ENCODE measurements at places on chromosomes 2 and 18.

- no peak for DNase-seq
These were observed 231.1 kb downstream of the LRP1B start for GRCh38 chr2:141899740-141900139.

GRCh38 chr2:17470855-17471641, 47.2 kb downstream of the RAD51AP2 start:
- DNase-seq, result no peak

DNA sequence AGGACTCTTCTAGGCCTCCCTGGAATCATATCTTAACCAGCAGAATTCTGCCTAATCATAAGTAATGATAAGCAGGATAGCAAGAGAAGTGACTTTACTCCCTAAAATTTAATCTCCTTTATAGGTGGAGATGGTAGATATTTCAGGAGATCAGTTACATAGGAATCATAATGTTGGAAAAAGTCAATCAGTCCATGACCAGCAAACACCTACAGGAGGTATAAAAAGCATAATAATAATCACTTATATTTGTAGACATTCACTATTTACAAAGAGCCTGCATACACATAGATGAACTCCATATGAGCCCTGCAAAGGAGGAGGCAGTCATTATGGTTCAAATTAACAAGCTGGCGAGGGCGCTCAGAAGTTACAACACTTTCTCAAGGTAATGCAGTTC, 2.5 kb downstream of the GALNT5 start:
- DNase-seq, result no peak

GRCh38 chr2:212337036-212337435, 201.6 kb downstream of the ERBB4 start:
- DNase-seq, result peak; percentile 11

DNA sequence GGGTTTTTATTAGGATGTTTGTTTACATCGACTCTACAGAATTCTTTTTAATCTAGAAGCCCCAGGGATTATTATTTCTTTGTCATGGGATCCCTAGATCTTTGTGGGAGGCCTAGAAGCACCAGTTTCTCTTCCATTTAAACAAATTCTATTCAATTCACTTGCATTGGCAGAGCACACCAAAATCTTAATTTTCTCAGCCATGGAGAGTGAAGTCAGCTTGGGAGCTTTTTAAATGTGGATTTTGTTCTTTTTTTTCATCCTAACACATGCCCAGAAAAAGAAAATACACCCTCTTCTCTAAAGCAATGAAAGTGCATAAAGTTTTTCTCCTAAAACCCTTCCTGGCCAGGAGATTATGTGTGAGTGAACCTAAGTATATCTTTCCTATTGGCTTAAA, 38.5 kb downstream of the CDCA7 start:
- DNase-seq, result no peak

- DNase-seq, result no peak
These were observed 651.6 kb upstream of the SOX11 start for GRCh38 chr2:5040571-5040970.

GRCh38 chr2:75098856-75099255, 100.5 kb downstream of the TACR1 start:
- DNase-seq, result no peak

- no peak for DNase-seq
These were observed 517.5 kb downstream of the STK39 start for GRCh38 chr2:167729911-167730310.

- DNase-seq, result no peak
These were observed 436.7 kb downstream of the LPIN1 start for GRCh38 chr2:12183032-12183645.

GRCh38 chr18:34767601-34768027, 57.5 kb downstream of the DTNA start:
- peak; percentile 18 for DNase-seq

GRCh38 chr2:238438856-238439849, 12.4 kb downstream of the ASB1 start:
- peak; percentile 94 for DNase-seq

DNA sequence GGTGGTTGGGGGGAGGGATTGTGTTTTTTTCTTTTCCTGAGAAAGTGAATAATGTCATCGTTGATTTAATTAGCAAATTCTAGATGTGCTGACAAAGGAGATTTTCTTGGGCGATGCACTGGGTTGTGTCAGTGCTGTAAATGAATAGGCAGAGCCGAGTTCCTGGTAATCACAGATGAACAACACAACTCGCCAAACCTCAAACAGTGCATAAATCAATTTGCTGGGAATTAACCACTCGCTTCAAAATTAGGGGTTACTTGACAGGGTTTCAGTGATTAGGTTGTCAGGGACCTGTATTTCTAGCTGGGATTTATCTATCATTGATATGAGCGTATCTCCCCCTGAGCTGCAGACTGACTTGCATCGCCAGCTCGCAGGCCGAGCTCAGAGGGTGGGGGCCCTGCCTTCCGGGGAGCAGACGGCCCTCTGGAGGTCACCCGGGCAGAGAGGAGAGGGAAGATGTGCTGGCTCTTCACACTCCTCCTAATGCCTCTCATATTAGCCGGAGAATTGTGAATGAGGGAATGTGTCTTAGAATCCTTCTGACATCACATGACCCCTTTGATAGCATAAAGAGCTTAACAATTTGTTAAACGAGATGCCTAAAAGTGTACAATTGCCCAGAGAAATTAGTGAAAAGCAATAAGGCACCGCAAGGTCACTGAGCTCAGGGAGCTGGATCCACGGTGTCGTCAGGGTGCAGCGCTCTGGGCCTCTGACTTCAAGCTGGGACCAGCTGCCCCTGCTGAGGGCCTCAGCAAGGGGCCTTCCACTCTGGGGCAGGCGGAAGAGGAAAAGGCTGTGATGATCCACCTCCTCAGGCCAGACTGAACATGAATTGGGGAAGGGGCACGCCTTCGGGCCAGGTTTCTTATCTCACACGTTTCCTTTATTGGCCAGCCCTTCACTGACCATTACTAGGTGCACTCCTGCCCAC, 48.9 kb downstream of the SMIM21 start:
- DNase-seq, result no peak

GRCh38 chr2:149657401-149658040, 69.9 kb upstream of the MMADHC start:
- no peak for DNase-seq

DNA sequence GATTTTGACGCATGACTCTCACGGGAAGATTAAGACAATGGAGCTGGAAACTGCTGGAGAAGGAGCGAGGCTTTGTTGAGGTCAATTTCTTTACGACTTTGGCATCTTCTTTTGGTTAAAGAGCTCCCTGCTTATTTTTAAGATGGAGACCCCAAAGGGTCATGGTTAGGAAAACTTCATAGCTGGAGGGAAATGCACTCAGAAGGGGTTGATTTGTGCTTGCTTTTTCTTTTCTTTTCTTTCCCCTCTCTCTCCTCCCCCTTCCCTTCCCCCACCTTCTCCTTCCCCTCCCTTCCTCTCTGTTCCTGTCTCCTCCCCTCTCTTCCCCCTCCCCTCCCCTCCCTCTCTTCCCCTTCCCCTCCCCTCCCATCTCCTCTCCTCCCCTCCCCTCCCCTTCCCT, 79.0 kb downstream of the TNP1 start:
- no peak for DNase-seq

DNA sequence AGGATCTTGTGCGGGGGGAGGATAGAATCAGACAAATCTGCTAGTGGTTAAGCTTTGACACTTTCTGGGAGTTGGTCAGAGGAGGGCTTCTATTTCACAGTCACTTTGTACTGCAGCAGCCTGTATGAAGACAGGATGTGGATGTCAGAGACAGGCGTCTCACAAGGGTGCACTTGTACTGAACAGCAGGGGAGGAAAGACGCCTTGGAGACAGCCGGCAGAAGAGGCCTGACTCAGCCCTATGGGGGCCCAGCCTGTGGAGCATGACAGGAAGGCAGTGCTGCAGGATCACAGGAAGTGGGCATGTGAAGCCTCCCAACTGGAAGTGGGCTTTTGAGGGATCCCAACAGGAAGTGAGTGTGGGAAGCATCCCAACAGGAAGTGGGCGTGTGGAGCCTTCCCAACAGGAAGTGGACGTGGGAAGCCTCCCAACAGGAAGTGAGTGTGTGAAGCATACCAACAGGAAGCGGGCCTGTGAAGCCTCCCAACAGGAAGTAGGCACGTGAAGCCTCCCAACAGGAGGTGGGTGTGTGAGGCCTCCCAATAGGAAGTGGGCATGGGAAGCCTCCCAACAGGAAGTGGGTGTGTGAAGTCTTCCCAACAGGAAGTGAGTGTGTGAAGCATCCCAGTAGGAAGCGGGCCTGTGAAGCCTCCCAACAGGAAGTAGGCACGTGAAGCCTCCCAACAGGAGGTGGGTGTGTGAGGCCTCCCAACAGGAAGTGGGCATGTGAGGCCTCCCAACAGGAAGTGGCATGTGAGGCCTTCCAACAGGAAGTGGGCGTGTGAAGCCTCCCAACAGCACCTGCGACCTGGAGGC, 212.3 kb downstream of the SNTG2 start:
- peak; percentile 64 for DNase-seq

DNA sequence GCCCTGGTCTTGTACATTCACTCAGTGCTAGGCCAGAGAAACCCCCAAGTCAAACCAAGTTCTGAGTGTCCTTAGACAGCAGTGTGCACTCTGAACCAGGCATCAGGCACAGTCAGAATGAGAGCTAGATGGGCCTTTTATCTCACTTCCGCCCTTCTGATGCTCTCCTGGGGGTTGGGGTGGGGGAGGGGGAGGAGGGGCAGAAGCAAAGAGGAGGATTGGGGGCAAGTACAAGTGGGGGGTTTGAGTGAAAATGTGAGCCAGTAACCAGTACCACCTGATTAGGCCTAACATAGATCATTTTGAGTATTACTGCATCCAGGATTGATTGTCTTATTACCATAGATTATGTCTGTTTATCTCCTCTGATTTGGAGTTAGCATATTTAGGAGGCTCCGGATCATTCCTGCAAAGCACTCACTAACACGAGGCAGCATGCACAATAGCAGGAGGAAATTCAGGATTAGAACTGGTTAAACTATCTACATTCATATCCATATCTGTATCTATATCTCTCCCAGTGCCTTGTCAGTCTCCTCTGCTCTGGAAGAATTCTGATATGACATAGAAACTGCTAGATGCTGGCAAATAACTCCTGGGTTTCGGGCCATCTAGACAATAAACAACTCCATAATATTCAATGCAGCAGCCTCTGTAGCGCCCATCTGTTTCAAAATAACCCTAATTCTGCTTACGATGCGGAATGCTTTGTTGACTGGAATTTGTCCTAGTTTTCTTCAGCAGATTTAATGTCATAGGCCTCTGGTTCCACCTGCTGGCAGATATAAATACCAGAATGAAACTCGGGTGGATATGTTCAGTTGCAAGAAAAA, 149.1 kb downstream of the RHBDD1 start:
- peak; percentile 80 for DNase-seq

DNA sequence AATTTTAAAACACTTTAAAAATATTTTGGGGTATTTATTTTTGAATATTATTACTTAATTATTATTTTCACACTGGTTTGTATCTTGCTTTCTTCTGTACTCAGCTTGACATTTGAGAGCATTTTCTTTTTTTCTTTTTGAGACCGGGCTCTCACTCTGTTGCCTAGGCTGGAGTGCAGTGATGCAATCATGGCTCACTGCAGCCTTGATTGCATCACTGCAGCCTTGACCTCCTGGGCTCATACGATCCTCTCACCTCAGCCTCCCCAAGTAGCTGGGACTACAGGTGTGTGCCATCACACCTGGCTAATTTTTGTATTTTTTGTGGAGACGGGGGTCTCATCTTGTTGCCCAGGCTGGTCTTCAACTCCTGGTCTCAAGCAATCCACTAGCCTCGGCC, 79.9 kb upstream of the DLX2 start:
- DNase-seq, result no peak

GRCh38 chr2:11144077-11144737, 11.1 kb upstream of the SLC66A3 start:
- DNase-seq, result no peak

- no peak for DNase-seq
These were observed 37.1 kb downstream of the BOK start for GRCh38 chr2:241595600-241596140.

GRCh38 chr2:120783969-120784372, 48.3 kb downstream of the GLI2 start:
- no peak for DNase-seq

- DNase-seq, result no peak
These were observed 53.8 kb downstream of the GTF3C3 start for GRCh38 chr2:196745711-196746110.

DNA sequence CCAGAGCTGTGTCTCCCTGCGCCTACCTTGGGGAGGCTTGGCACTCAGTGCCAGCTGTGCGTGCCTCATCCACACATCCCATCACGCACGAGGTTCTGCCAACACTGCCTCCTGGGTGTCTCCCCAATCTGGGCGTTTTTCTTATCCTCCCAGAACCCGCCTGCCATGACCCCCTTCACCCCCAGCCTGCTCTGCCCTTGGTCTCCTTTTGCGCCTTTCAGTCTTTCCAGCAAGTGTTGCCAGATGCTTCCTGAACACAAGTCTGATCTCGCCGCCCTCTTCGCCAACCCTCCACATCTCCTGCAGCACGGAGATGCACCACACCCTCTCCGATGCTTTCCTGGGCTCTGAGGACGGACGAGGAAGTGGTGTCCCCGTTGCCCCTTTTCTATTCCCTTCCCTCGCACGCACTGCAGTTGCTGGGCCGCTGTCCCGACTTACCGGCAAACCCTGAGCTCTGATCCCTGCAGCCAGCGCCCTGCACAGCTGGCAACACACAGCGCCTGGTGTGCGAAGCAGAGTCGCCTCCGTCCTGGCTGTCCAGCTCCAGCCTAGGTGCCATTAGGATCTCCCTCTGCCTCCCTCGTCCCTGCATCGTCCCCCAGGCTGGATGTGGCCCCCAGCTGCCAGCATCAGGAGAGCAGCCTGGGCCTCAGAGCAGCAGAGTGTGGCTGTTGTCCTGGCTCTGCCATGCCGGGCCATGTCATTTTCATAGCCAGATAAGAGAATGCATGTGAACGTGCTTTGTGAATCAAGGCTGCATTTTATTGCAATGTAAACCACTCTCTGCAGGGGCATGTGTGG, 22.6 kb upstream of the ALLC start:
- no peak for DNase-seq

DNA sequence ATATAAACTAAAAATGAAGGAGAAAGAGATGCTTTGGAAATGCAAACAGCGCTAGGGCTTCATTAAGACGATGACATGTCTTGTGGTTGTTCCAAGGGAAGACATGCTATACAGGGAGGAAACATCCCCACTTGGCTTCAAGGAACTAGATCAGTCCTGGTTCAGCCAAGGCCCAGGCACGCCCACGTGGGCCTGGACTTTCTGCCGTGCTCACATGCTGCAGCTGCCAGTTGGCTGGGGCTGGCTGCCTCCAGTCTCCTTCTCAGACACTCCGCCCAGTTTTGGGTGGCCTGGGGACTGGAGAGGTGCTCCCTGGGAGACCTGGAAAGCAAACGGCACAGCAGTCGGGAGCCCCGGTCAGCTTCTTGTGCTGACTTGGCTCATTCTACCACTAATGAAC, 109.6 kb downstream of the GLI2 start:
- no peak for DNase-seq

Data from kidney glomerular epithelial cell (primary cell).